ENCODE measurements at places on chromosomes 12 and 14. TPM values are rescaled to one million over a fixed set of nuclear protein-coding genes. Genes with fewer than 3 reads are reported as not detected.

GRCh38 chr12:122059203-122059960 is 19.2 kb upstream of the MLXIP start:
- peaks cover 18% of the 10 kb centered on the region for H3K4me1 ChIP-seq
- H3K27me3 ChIP-seq = no peaks in the 10 kb centered on the region
- H3K36me3 ChIP-seq = no peaks in the 10 kb centered on the region

- no peaks in the 10 kb centered on the region for H3K27me3 ChIP-seq
- peaks cover 16% of the 10 kb centered on the region for H3K36me3 ChIP-seq
- DNase-seq = no peak
These were observed 710 bp upstream of the FOS start for GRCh38 chr14:75277815-75278421.

- no peak overlapping the region for H3K4me3 ChIP-seq
- H3K36me3 ChIP-seq = no peaks in the 10 kb centered on the region
- no peaks in the 10 kb centered on the region for H3K4me1 ChIP-seq
- no peak overlapping the region for H3K27ac ChIP-seq
These were observed 6.5 kb downstream of the KRT5 start for GRCh38 chr12:52513736-52514135.

DNA sequence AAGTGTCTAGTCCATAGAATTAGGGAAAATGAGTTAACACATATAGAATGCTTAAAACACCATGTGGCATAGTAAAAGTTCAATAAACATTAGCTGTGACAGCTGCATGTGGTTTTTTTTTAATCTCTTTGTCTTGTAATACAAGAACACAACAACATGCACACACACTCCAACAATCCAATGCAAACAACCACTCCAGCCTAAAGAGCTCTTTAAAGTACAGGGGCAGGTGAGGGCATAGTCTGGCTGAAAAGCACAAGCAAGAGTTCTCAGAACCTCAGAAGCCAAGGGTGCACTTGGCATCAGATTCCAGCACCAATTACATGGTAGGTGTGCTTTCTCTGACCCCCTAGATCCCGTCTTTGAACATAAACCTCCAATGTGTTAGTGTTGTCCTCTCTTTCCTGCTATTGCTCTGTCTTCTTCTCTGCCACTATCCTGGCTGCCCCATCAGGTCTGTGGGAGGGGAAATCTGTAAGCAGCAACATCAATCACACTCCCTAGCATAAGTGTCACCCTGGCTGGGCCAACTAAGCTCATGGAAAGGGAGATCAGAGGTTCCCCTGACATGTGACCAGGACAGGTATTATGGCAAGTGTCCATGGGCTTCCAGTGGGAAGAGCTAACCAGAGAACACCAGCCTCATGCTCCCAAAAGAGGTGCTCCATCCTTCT is 91.0 kb downstream of the SLC8A3 start:
- no peaks in the 10 kb centered on the region for H3K4me1 ChIP-seq
- H3K4me3 ChIP-seq = no peak overlapping the region
- DNase-seq = no peak
- no peaks in the 10 kb centered on the region for H3K36me3 ChIP-seq
- H3K27me3 ChIP-seq = no peaks in the 10 kb centered on the region

GRCh38 chr14:57519043-57519442 is 25.4 kb upstream of the CCDC198 start:
- H3K4me3 ChIP-seq = no peak overlapping the region
- H3K27me3 ChIP-seq = no peaks in the 10 kb centered on the region
- no peaks in the 10 kb centered on the region for H3K36me3 ChIP-seq
- H3K4me1 ChIP-seq = no peaks in the 10 kb centered on the region
- no peak for DNase-seq
- H3K27ac ChIP-seq = no peak overlapping the region

GRCh38 chr14:50319721-50320120 is 7.6 kb downstream of the DMAC2L start:
- H3K4me1 ChIP-seq = peaks cover 7% of the 10 kb centered on the region
- no peak overlapping the region for H3K27ac ChIP-seq
- DNase-seq = no peak
- H3K4me3 ChIP-seq = no peak overlapping the region

Gene SERPINA10
- total RNA-seq = not detected

Gene RPGRIP1
- total RNA-seq = not detected
